Activated CD4-positive, alpha-beta T cell treated with anti-CD3 and anti-CD28 coated beads, Interleukin-2, amount 10 ng/mL, durations not matched to agents 7 days and 5 days (primary cell): ENCODE measurements at places on chromosomes 12 and 14. TPM values are rescaled to one million over a fixed set of nuclear protein-coding genes. Genes with fewer than 3 reads are reported as not detected.

DNA sequence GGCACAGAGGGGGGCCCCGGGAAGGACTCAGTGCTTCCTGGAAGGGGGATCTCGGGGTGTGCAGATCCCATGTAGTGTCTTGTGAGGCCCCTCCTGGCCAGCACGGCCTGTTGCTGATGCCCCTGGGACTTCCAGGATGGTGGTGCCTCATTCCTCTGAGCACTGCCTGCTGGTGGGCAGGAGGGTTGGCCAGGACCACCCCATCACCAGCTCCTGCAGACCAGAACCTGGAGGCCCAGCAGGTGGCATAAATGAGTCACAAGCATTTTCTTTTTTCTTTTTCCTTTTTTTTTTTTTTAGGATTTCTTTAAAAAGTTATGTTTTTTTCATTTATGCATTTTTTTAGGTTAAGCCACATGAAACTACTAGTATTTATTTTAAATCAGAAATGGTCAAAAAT, 8.0 kb downstream of the MMP17 start:
- DNase-seq = no peak

- DNase-seq = no peak
Measured at GRCh38 chr14:61375218-61375617, 53.8 kb downstream of the PRKCH start.

- no peak for DNase-seq
Measured at GRCh38 chr14:21668377-21668776, 5.2 kb downstream of the OR4E1 start.

The CIDEB gene
- total RNA-seq = 28.7 TPM

DNA sequence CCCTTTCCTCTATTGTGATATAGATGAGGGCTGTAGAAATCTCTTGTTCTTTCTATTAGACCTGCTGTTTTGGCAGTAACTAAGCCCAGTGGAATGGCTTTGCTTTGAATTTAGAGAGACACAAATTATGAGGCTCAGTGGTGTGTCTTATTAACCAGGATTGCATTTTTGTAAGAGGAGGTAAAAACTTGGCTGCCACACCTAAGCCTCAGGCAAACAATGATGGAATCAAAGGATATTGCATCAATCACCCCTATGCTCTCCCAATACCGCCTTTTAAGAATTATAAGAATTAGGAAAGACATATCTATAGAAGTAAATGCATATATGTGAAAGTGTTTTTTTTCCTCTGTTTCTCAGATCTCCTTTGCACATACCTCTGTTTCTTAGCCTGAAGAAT, 63.3 kb downstream of the ACSS3 start:
- DNase-seq = no peak

DNA sequence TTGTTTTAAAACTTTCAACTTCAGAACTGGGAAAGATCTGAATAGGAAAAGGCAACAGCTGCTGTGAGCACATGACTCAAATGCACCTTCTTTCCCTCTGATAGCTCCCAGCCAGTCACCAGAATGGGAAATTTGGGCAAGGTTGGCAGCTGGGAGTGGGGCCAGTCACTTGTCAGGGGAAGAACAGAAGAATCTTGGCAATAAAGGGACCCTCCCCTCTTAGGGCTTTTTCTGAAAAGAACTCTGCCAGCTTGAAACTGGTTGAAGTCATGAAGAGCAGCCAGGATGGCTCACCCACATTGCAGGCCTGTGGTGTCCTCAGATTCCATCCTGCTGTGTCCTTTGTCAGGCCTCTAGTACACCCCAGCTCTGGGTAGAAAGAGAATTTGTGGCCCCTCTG, 10.3 kb upstream of the RIC8B start:
- DNase-seq = no peak

GRCh38 chr14:61233436-61233956, 47.6 kb downstream of the TMEM30B start:
- no peak for DNase-seq

GRCh38 chr14:83470466-83470865, 1936.8 kb upstream of the SEL1L start:
- DNase-seq = no peak

- no peak for DNase-seq
Measured at GRCh38 chr12:25014961-25015360, 66.1 kb upstream of the BCAT1 start.

DNA sequence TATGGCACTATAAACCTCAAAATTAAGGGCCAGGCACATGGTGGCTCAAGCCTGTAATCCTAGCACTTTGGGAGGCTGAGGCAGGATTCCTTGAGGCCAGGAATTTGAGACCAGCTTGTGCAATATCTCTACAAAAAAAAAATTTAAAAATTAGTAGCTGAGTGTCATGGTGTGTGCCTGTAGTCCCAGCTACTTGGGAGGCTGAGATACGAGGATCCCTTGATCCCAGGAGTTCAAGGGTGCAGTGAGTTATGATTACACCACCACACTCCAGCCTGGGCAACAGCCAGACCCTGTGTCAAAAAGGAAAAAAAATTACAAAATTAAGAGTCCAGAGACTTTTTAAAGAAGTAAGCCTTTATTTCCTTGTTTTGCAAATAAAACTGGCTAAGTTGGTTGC, 1.8 kb upstream of the GCN1 start:
- DNase-seq = no peak

GRCh38 chr14:70804556-70805162, 4.7 kb downstream of the MAP3K9 start:
- no peak for DNase-seq

The KRT4 gene
- total RNA-seq = not detected

- DNase-seq = no peak
Measured at GRCh38 chr12:43655586-43655985, 103.0 kb downstream of the PUS7L start.

DNA sequence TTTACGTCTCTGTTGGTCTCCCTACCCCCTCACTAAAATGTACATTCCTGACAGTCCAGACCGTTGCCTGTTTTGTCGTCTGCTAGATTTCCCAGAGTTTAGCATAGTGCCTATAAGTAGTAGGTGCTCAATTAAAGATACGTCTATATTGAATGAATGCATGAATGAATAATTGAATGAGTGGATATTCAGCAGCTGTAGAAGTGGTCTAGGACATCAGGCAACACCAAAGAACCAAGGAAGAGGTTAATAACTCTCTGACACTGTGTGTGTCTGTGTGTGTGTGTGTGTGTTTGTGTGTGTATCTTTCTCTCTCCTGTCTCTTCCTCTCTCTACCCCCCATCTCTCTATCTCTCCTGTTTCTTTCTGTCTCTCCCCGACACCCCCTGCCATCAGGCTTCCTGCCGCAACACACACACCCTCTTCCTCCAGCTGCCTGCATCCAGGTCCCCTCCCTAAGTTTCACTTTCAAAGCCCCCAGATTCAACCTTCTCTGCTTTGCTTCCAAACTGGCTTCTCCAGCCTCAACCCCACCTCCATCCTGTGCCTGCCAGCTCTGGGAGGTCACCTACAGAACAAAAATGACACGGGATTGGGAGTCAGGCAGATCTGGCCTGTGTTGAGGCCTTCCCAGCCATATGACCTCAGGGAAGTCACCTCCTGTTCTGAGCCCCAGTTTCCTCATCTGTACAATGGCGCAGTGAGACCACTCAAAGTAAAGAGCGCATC, 119.9 kb upstream of the NCOR2 start:
- DNase-seq = peak; percentile 11

GRCh38 chr12:75170640-75171185, 38.9 kb downstream of the KCNC2 start:
- no peak for DNase-seq

DNA sequence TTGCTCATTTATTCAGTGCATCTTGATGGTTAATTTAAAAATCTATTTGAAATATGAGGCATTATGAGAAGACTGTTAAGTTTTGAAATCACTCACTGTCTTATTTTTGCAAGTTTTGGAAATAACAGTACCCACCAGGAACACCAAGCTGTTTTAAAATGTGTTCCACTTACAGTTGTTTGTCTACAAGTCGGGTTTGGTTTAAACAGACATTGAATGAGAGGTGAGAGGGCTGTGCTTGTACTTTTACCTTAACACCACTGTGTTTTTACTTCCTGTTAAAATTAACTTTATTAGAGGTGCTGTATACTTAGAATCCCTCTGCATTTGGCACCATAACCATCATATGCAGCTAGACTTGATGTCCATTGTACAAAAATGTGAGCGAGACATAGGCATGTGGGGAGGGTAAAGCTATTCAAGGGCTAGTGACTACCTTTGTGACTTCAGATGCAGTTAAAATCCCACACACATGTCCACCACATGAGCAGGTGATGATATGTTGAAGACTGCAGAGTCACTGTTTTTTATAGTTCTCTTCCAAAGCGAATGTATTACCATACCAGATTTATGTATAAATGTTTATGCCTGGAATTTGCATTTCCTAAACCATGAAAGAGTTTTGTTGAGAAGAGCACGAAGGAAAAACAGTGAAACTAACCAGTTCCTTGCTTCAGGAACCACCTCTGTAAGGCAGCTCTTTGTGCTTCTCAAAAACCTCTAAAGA, 12.9 kb downstream of the ELK3 start:
- DNase-seq = no peak

DNA sequence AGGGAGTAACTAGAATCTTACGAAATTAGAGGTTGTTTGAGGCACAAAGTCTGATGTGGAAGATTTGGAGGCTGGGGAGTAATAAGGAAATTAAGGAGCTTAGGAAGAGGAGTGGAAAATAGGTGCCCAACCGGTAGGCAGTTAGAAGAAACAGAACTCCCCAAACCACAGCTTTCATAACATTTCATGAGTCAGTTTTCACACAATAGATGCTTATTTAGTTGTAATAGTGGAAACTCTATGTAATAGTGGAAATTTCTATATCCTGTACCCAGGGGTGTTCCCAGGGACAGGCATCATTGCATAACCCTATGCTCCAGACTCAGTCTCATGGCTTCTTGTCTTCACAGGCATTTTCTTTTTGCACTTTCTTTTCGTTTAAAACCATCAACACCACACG, 8.3 kb downstream of the C3AR1 start:
- DNase-seq = no peak

- no peak for DNase-seq
Measured at GRCh38 chr12:127241072-127241817, 1025.7 kb upstream of the TMEM132C start.

The A2ML1 gene
- not detected for total RNA-seq

GRCh38 chr12:76874491-76875190, 4.2 kb downstream of the CSRP2 start:
- no peak for DNase-seq

DNA sequence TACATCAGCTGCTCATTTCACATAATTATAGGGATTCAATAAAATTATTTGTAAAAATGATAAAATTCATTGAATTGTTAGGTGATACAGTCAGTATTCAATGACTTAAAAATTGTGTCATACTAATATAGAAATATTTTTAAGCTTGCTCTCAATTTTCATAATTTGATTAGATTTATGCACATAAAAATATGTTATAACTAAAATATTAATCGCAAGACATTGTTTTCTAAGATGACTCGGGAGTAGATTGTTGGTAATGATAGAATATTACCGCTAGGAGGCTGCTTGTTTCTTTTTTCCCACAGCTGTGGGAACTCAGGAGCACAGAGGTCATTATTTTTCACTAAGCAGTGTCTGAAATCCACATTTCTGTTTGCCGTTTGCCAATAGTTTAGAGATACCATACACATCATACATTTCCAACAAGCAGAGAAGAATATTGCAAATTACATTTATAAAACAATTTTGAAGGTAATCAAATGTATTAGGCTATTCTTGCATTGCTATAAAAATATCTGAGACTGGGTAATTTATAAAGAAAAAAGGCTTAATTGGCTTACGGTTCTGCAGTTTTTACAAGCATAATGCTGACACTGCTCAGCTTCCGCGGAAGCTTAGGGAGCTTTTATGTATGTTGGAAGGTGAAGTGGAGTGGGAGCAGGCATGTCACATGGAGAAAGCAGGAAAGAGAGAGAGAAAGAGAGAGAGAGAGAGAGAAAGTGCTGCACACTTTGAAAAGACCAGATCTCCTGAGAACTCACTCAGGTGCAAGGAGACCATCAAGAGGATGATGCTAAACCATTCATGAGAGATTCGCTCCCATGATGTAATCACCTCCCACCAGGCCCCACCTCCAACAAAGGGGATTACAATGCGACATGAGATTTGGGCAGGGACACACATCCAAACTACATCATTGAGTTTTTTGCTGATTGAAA, 9.2 kb downstream of the CD69 start:
- peak; percentile 34 for DNase-seq

- no peak for DNase-seq
Measured at GRCh38 chr12:26749781-26750180, 83.2 kb downstream of the ITPR2 start.

The E2F7 gene
- 32.6 TPM for total RNA-seq

DNA sequence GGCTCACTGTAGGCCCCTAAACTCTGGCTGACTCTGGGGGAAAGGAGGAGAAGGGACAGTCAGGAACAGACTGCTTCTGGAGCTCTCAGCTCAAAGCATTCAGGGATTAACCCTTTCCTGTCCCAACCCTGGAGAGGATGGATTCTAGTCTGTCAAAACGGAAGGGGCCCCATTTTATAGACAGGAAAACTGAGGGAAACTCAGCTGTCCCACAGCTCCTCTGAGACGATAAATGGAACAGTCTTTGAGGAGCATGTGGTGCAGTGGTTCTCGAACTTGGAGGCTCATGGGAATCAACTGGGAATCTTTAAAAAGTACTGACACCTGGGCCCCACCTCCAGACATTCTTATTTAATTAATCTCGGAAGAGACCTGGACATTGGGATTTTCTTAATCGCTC, 23.7 kb downstream of the SRRM4 start:
- DNase-seq = no peak

- no peak for DNase-seq
Measured at GRCh38 chr12:105013892-105014291, 27.8 kb downstream of the NOPCHAP1 start.

GRCh38 chr14:55715889-55716288, 135.9 kb downstream of the KTN1 start:
- no peak for DNase-seq

The BEGAIN gene
- total RNA-seq = not detected

The INHBE gene
- not detected for total RNA-seq

- no peak for DNase-seq
Measured at GRCh38 chr14:53890611-53891101, 66.0 kb downstream of the BMP4 start.

- DNase-seq = no peak
Measured at GRCh38 chr12:66000958-66001357, 129.6 kb downstream of the LLPH start.

The LRTM2 gene
- total RNA-seq = not detected

DNA sequence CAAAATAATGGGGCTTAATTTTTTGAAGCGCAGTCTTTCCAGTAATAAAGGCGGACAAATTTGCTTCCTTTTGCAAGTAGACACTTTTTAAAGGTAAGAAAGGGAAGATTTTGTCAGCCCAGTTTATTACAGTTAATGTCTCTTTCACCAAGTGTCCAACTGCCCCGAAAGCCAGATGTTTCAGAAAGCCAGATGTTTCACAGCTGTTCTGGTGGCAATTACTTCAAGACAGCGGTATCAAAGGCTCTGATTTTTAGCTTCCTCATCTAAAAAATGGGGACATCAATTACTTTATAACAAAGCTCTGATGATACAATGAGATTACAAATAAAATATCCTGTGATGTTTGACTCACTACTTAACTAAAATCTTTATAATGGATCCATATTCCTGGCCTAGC, 1.0 kb downstream of the WBP11 start:
- DNase-seq = no peak

DNA sequence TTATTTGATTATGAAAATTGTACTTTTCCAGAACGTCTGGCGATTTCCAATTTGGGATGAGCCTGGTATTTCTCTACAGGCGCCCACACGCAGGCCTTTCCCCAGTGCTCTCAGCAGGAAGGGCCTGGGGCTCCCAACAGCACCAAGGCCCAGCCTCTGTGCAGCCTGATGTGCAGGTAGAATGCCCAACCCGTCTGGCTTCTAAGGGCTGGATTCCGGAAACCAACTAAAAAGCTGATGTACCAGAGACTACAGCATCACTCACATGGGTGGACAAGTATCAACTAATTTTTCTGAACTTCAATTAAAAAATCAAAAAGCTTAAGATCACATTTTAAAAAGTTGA, 25.8 kb downstream of the CDC42BPB start:
- no peak for DNase-seq

The AKAP6 gene
- total RNA-seq = 0.67 TPM

The SYT1 gene
- total RNA-seq = not detected
